Activated CD8-positive, alpha-beta memory T cell treated with anti-CD3 and anti-CD28 coated beads, Interleukin-2, amount 50 U/mL, for 4 hours (primary cell): ENCODE measurements at places on chromosomes 2 and 18.

- DNase-seq: no peak
Measured at GRCh38 chr18:5488844-5489243, 55.0 kb downstream of the EPB41L3 start.

GRCh38 chr2:101725038-101725437 lies 27.5 kb downstream of the MAP4K4 start:
- DNase-seq: no peak

GRCh38 chr2:219969508-219969907 lies 342.1 kb downstream of the SLC4A3 start:
- DNase-seq: no peak

DNA sequence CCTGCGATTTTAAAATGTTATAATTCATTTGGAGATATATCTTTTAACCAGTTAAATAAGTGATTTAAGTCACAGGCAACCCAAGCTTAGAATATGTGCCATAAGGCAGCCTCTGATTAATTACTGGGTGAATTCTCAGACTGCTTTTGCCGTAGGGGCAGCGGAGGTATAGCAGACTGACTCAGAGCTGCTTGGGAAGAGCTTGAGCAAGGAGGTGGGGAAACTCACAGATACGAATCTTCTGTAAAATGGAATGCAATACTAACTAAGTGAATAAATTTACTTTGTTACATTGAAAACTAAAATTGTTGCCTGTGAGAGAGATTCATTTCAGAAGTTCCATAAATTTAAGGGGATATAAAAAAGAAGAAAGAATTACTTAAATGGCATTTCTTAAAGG lies 115.4 kb downstream of the KYNU start:
- DNase-seq: no peak

GRCh38 chr18:12855916-12856315 lies 28.1 kb downstream of the PTPN2 start:
- no peak for DNase-seq
